ENCODE measurements at places on chromosomes 4 and X.

- no peak for DNase-seq
Observed at GRCh38 chr4:123092586-123092985, 170.2 kb upstream of the NUDT6 start.

DNA sequence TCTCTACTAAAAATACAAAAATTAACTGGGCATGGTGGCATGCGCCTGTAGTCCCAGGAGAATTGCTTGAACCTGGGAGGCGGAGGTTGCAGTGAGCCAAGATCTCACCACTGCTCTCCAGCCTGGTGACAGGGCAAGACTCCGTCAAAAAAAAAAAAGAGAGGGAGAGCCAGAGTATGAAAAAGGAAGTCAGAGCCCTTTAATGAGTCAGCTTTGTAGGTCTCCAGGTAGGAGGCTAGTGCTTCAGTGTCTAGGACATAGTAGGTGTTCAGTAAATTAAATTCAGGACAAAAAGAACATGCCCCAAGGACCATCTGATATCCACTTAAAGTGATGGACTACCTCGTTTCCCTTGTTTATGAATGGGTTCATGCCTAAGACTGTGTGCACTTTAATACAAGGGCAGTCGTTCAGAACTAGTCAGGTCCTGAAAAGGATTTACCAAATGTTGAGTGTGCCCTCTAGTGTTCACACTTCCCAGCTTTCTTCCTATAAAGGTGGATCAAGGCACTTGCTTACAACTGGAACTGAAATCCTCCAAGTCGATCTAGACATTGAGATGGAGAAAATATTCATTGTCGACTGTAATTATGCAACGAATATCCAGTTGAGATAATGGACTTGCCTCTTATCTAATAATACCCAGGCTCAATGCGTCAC lies 29.0 kb downstream of the F9 start:
- DNase-seq = no peak

- no peak for DNase-seq
Observed at GRCh38 chr4:1973661-1974060, 35.1 kb downstream of the NELFA start.

DNA sequence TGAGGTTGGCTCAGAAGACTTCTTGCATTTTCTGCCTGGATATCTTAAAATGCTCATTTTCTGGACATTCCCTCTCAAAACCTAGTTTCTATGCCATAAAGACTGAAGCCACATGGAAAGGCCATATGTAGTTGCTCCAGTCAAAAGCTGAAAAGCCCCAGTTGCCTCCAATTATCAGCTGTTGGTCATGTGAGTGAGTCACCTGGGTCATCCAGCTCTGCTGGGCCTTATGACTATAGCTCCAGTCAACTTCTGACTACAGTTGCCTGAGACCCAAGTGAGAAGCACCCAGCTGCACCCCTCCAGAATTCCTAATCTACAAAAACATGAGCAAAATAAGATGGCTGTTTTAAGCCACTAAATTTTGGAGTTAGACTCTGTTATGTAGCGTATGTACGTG lies 41.9 kb downstream of the HELQ start:
- DNase-seq = no peak
